ENCODE measurements at places on chromosomes 7 and 10.

DNA sequence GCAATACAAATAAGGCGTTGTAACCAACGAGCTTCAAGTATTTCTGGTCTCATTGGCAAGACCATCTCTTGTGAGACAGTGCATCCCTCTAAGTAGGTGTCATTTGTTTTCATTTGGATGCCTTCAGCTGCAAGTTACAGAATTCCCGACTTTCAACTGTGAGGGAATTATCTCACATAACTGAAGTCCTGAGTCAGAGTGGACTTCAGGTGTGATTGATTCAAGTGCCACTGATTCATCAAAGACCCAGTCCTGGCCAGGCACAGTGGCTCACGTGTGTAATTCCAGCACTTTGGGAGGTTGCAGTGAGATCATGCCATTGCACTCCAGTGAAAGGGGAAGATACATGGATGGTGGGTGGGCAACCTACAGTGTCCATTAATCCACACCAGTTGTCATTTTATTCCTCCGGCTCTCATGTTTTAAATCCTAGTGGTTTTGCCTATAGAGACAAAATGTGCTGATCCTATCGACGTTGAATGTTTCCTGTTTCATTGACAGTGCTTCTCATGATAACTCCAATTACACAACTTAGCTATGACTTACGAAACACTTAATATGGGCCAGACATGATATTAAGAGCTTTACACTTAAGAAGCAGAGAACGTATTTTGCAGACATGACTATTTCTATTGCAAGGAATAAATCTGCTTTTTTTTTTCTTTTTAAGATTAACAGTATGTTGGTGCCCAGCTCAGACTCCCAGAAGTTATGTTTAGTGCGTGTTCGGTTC lies 268.0 kb downstream of the FRMD4A start:
- no peak for DNase-seq

DNA sequence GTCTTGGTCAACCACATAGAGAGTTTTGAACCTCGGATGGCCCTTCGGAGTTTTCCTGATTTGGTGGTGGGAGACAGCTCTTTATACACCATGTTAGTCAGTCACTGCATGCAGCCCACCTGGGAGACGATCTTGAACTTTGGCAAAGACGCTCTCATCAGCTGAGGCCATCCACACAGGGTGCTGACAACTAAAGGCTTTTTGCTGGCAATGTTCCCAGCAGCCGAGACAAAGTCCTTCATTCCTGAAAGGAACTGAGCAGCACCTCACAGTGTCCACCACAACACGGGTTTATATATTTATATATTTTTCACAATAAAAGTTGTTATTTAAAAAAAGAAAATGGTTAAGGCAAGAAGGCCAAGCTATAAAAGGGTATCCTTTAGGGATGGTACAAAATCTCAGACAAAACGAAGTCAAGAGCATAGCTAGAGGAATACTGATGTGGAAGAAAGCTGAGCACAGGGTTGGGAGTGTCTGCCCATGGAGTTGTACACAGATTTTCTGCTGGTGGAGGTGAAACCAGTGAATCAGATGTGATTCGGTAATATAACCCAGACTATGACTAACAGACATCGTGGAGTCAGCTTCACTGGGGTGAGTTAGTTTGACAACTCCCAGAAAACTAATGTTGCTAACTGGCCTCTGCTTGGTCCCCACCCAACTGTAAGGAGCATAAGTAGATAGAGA lies 27.4 kb upstream of the CAPZA2 start:
- DNase-seq: no peak

- no peak for DNase-seq
Measured at GRCh38 chr7:34451923-34452322, 206.1 kb upstream of the NPSR1 start.

DNA sequence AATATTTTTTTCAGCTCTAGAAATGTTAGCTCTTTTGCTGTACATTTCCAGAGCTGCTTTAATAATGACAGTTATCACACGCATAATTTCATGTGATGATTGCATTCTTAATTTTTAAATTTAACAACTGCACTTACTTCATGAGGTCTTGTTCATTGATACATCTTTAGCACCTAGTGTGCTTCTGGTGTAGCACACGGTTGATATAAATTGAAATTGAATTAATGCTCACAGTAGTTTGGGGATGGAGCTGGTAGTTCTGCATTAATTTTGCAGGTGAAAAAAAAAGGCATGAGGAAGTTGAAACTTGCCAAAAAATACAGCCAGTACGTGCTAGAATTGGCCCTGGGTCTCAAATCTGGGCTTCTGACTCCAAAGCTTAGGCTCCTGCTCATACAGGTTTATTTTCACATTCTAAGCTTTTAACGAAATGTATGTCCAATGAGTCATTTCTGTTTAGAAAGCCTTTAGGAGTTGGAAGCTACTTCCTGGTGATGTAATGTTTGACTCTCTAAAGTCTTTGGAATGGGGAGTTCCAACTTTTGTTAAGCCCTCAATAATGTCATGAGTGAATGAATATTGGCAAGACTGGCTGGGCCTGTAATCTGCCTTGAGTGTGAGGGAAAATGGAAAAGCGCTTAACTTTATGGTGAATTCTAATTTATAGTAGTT lies 62.5 kb downstream of the DAGLB start:
- no peak for DNase-seq

DNA sequence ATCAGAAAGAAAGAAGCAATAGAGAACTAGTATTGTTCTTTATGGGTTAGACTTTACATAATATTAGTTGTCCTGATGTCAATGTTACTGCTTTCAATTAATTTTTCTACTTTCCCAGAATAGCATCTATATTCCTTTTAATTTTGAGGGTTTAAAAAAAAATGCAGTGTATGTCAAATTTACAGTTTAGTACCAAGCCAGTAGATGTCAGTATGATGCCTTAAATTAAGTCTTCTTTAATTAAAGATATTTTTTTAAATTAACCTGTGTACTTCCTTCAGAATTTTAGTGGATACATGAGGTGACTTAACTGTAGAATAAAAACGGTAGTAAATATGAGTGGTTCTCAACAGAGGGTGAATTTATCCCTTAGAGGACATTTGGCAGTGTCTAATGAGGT lies 35.2 kb upstream of the STOX1 start:
- DNase-seq: no peak

- DNase-seq: no peak
Measured at GRCh38 chr7:16223963-16224707, 197.2 kb downstream of the CRPPA start.

- DNase-seq: peak; percentile 89
Measured at GRCh38 chr7:23471106-23471859, 992 bp upstream of the IGF2BP3 start.

DNA sequence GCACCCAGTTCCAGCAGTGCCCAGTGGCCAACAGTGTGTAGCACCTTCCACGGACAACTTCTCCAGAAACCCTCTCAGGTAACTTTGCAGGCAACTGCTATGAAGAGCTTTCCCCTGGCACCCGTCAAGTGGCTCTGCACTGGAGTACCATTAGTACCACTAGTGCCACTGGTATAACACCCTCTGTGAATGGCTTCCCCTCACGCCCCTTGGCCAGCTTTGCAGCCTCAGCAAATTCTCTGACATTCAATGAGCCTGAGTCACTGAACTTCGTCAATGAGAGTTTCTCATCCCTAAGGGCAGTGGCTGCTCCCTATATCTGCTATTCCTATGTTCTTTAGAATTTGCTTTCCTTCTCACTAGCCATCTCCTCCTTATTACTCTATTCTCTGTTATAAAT lies 7.6 kb upstream of the HERPUD2 start:
- DNase-seq: no peak

DNA sequence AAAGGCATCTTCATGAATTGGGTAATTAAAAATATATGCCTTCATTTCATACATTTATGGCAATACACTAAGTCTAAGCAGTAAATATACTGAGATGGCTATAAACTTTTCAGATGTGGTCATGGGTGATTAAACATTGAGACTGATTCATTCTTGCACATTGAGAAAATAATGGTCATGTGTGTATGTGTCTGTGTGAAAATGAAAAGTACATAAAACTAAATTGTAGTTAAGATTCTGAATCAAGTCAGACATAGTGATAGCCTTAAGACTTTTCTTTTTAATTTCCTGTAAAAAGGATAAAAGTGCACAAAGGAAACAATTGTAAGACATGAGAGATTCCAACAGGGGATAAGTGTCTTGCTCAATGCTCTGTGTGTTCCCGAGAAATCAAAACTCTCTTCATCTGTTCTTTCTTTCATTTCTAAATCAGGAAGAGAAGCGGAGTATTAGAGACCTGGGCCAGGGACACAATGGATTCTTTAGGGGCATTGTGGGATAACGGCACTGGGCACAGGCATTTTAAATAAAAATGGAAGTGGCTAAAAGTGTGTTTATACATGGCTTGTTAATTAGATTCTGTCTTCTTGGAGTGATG lies 69.8 kb upstream of the AGR3 start:
- no peak for DNase-seq

GRCh38 chr10:133335246-133336117 lies 1.2 kb downstream of the CALY start:
- DNase-seq: no peak

- DNase-seq: no peak
Measured at GRCh38 chr7:32255036-32255435, 184.8 kb upstream of the PDE1C start.

- DNase-seq: no peak
Measured at GRCh38 chr10:113094114-113094486, 144.1 kb downstream of the TCF7L2 start.

DNA sequence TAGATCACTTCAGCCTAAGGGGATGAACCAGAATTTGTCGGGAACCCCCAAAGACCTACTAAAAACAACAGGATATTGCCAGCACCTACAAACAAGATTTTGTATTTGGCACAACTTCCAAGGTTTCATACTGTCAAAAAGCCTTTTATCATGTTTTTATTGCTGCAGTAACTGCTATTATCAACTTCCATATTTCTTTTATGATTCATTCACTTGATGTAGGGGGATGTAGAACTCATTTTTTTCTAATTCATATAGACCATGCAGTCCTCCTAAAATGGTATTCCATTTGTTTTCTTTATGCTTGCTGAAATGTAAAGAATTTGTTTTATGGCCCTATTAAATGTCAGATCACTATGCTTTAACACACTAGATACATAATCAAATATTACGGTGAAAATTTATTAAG lies 30.0 kb upstream of the WNT16 start:
- no peak for DNase-seq

GRCh38 chr10:13371897-13372470 lies 23.9 kb upstream of the SEPHS1 start:
- DNase-seq: peak; percentile 67

GRCh38 chr10:94602729-94603515 lies 57.3 kb downstream of the HELLS start:
- no peak for DNase-seq

DNA sequence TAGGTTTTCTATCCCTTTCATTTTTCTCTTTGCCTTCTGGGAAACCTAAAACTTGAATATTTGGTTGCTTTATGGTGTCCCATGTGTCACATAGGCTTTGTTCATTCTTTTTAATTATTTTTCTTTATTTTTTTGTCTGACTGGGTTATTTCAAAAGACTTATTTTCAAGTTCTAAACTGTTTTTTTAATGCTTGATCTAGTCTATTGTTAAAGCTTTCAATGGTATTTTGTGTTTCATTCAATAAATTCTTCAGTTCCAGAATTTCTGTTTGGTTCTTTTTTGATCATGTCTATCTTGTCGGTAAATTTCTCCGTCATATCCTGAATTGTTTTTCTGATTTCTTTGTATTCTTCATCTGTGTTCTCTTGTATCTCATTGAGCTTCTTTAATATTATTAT lies 86.8 kb downstream of the NPS start:
- DNase-seq: no peak

DNA sequence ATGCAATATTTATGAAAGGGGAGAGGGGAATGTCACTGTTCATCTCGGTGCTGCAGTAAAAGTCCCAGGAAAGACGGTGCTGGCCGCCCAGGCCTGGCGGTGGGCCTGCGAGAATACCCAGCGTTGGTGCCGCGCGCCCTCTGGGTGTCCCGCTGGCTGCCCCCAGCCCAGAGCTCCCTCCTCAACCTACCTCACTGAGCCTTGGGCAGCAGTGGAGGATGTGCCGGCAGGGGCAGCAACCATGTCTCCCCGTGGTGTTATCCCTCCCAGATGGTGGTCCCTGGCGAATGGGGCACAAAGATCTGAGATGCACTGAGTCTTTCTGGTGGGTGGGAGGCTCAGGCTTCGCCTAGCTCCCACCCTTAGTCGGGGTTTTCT lies 9.5 kb upstream of the TLX1 start:
- DNase-seq: no peak

DNA sequence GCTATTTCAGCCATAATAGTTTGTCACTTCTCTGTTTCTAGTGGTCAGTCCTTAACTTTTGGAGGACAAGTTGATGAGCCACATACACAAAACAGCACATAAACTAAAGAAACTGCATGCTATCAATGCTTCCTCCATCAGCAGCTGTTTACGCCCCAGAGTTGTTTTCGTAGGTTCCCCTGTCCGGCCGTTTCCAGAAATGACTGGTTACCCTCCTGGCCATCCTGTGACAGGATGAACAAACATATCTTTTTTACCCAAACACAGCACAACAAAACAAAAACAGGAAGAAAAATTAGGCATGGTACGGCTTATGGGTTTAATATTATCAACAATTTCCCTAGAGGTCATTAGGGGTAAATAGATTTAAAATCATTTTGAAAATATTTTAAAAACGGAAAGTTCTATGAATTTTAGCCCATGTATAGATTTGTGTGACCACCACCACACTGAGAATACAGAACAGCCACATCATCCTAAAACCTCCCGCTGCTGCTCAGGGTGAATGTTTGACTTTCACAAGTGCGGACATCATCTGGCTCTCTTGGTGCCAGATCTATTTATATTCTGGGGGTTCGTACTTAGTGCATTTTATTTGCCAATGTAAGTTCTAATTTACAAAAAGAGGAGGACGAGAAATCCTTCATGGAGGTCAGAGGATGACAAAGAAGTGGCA lies 74.8 kb downstream of the HIPK2 start:
- no peak for DNase-seq

- DNase-seq: no peak
Measured at GRCh38 chr7:20684581-20684980, 69.1 kb downstream of the ABCB5 start.
